ENCODE measurements at places on chromosomes 12 and 14.

GRCh38 chr12:94898388-94898787, 105.1 kb downstream of the NDUFA12 start:
- DNase-seq, result no peak

GRCh38 chr14:88613552-88614010, 50.7 kb downstream of the ZC3H14 start:
- no peak for DNase-seq

DNA sequence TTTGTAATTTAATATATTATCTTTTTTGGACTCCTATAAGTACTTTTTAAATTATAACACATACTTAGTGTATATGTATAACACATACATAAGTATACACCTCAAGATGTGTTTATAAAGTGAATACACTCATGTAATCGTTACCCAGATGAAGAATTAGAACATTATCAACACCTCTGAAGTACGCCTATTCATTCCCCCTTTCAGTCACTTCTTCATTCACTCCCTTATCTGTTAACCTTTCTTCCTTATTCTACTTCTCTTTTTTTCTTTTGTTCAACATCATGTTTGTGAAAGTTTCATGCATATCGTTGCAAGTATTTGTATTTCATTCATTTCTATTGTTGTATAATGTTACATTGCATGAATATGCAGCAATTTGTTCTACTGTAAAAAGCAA, 98.5 kb downstream of the ARID2 start:
- no peak for DNase-seq

- DNase-seq, result no peak
These were observed 234.1 kb downstream of the KTN1 start for GRCh38 chr14:55814064-55814463.

GRCh38 chr12:32482226-32482625, 82.9 kb downstream of the FGD4 start:
- no peak for DNase-seq

- no peak for DNase-seq
These were observed 41.3 kb downstream of the RESF1 start for GRCh38 chr12:32000373-32001005.

DNA sequence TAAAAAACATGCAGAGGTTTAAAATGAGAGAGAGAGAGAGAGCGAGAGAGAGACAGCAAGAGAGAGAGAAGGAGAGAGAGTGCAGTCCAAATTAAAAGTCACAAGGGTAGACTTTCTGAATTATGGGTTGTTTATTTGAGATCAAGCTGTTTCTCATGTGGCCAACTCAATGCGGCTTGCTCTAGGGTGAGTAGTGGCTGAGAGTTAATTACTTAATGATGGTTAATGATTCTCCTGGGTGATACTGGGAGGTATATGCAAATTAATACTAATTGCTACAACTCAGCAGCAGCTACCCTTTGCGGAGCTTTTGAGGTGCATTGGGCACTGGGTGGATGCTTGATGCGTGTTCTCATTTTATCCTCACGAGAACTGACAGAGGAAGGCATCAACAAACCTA, 122.1 kb upstream of the NOS1 start:
- no peak for DNase-seq

- no peak for DNase-seq
These were observed 2.1 kb downstream of the RAB15 start for GRCh38 chr14:64970041-64970440.

GRCh38 chr12:17169726-17170471, 563.9 kb upstream of the LMO3 start:
- DNase-seq, result no peak

- no peak for DNase-seq
These were observed 17.4 kb upstream of the LYZ start for GRCh38 chr12:69330475-69331473.

DNA sequence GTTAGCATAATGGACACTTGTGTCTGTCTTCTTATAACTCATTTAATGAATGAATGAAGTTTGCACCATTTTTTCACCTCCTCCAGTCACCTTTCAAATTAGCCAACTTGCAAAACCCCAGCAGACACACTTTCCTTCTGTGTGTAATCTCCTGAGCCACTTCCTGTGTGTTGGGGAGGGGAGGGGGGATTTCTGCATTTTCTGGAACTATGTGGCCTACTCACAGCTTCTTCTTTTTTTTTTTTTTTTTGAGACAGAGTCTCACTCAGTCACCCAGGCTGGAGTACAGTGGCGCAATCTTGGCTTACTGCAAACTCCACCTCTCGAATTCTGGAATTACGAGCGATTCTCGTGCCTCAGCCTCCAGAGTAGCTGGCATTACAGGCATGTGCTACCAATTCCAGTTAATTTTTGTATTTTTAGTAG, 4.1 kb upstream of the SERPINA1 start:
- DNase-seq, result peak; percentile 85

DNA sequence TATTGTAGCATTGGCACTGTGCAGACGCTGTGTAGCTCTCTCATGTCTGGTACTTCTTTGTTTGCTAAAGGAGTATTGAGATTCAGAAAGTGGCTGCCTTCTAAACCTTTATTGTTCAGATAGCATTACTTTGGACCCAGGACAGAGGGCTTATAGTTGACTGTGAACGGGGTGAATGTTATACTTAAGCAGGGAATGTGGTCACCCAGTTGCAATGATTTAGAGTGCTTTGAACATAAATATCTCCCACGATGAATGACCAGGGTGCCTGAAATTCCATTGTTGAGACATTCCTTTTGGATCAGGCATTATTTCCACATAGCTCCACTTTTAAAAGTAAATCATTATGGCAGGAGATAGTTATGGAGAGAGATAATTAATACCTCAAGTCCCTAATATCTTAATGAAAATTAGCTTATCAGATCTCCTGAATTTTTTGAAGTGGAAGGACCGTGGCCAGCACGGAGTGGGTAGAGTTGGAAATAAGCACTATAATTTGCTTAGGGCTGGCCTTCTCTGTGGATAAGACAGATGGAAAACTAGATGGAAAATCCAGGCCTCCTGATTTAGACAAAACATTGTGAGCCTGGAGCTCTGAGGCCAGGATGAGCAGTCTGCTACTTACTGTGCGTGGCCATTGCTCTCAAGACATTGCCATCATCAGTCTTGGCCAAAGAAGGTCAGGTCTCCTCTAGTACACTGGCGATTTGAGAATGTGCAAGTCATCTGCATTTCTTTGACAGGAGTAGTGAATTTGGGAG, 114.5 kb downstream of the ETV6 start:
- no peak for DNase-seq

DNA sequence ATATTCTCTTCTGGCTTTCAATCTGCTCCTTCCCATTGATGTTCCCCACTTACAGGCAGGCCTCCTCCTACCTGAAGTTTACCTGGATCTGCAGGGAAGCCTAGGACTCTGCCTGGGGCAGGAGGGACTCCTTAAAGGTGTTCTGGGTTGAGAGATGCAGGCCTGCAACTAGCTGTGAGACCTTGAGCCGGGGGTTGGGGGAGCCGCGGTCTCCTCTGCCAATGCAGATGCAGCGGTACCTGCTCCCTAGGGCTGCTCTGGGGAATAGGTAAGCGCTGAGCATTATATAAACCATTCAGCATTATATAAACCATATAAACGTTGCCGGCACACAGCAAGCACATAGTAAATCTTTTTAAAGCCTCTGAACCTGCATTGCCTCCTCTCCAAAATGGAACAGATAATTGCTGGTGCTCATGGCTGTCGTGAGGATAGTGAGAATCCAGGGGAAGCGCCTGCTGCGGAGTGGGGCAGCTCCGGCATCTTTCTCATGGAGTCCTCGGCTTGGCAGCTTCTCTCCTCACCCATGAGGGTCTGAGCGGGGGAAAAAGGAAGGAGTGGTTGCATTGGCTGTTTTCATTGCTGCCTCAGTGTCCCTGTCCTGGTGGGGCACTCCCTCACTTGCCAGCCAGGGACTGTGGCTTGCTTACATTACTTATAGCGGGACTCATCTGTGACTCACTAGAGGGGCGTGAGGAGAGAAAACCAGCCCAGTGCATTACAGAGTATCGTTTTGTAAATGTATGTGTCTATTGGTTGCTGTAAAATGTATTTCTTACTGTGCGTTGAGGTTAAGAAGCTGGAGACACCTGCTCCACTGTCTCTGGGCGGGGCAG, 12.5 kb upstream of the KRT80 start:
- DNase-seq, result no peak

GRCh38 chr14:103277931-103278330, 56.1 kb upstream of the EIF5 start:
- no peak for DNase-seq

DNA sequence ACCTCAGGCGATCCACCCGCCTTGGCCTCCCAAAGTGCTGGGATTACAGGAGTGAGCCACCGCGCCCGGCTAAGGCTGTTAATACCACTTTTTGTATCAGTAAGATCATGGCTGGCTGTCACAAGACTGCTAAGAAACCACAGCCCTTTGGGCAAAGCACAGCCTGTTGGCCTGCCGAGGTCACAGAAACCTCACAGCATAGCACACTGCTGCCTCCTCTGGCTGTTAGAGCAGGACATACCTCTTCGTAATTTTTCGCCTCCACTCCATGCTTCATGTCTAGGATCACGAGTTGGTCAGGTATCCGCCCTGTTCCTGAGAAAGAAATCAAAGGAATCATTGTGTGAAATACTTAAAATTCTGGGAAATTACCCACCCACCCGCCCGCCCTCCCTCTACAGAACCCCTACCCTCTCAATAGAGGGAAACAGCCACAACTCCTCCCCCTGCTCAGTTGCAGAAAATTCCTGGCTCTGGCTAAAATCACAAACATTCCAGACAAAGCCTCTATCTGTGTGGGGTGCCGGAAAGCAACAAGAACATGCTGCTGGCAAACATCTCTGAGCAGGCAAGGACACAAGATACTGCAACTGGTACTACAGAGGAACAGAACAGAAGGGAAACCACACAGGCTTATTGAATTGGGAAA, 20.7 kb upstream of the NEK9 start:
- no peak for DNase-seq

GRCh38 chr12:131334835-131335234, 376.1 kb upstream of the SFSWAP start:
- no peak for DNase-seq

- no peak for DNase-seq
These were observed 1.4 kb upstream of the ACSM4 start for GRCh38 chr12:7302266-7302986.

- no peak for DNase-seq
These were observed 1.8 kb upstream of the CHST11 start for GRCh38 chr12:104454997-104455396.

DNA sequence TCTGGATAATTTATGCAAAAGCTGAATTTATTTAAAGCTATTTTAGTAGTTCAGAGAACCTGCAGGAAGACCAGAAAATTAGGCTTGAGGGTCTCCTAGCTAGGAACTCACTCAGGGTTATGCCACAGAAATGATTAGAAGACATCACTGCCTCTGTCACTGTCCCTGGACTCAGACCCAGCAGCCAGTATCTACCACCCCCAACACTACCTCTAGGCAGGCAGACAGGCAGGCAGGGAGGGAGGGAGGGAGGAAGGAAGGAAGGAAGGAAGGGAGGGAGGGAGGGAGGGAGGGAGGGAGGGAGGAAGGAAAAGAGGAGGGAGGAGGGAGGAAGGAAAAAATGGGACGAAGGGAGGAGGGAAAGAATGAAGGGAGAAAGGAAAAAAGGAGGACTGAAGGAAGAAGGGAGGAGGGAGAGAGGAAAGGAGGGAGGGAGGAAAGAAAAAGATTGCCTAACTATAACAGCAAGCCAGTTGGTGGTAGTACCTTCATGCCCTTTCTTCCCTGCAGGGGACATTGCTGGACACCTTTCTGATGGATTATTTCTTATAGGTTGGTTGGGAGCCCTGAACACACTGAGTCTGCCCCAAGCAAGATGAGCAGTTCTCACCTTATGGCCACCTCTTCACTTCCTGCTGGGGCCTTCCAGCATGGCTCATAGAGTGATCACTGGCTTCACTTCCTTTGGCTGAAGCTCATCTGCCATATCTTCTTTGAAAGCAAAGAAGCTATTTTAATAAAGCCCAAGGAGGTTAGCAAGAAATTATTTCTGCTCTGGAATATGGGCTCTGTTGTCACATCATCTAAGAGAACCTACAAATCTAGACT, 49.7 kb downstream of the KICS2 start:
- DNase-seq, result no peak

GRCh38 chr14:57212919-57213318, 55.8 kb downstream of the EXOC5 start:
- DNase-seq, result no peak

GRCh38 chr14:70666361-70666686, 24.6 kb downstream of the TTC9 start:
- DNase-seq, result no peak

GRCh38 chr12:22407397-22407796, 72.9 kb upstream of the ST8SIA1 start:
- no peak for DNase-seq

- no peak for DNase-seq
These were observed 173.5 kb downstream of the CHST11 start for GRCh38 chr12:104630230-104630670.

- no peak for DNase-seq
These were observed 55.5 kb upstream of the DYRK2 start for GRCh38 chr12:67593041-67593440.
